ENCODE measurements at places on chromosomes 5 and 9.
A peak's percentile ranks its signal among the peaks of the same experiment; 100 is the strongest.

- DNase-seq = no peak
These were observed 103.1 kb downstream of the SERINC5 start for GRCh38 chr5:80152778-80153177.

DNA sequence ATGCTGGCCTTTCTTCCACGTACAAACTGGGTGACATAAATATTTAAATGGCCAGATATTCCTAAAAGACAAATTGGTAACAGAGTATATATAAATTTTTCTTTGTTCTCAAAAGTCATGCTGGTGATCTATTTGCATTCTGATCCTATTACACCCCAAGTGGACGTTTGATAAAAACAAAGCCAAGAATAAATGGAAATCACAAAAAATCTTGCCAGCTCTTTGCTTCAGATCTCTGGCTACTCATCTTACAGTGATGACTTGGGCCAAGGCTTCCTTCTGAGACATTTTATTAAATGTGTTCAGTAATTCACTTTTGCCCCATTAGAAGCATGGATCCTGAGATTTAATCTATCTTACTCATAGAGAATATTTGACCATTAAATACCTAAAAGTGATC lies 444.3 kb upstream of the PIK3R1 start:
- no peak for DNase-seq

GRCh38 chr5:19880458-19880857 lies 107.5 kb downstream of the CDH18 start:
- DNase-seq = no peak

DNA sequence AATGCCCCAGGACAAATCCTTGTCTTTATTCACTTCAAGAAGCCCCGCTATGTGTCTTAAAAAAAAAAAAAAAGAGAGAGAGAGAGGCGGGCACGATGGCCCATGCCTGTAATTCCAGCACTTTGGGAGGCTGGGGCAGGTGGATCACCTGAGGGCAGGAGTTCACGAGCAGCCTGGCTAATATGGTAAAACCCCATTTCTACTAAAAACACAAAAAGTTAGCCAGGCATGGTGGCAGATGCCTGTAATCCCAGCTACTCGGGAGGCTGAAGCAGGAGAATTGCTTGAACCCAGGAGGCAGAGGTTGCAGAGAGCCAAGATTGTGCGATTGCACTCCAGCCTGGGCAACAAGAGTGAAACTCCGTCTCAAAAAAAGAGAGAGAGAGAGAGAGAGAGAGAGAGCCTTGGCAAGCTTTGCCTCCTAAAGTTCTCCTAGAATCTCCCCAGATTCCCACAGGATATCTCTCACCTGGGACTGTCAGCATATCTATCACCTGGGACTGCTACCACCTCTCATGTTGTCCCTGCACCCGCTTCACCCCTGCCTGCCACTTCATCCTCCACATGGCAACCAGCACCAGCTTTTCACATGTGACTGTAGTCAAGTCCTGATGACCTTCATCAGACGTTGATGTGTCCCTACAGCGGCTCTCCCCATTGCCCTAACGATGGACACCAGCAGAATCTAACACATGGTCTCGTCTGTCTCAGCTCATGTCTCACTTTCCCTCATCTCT lies 5.8 kb downstream of the ITK start:
- DNase-seq = no peak

- no peak for DNase-seq
These were observed 1568.5 kb upstream of the NUDT12 start for GRCh38 chr5:105131045-105131444.

GRCh38 chr5:53128481-53128880 lies 18.9 kb upstream of the MOCS2 start:
- no peak for DNase-seq

- DNase-seq = no peak
These were observed 10.1 kb downstream of the BRD9 start for GRCh38 chr5:882253-883183.

DNA sequence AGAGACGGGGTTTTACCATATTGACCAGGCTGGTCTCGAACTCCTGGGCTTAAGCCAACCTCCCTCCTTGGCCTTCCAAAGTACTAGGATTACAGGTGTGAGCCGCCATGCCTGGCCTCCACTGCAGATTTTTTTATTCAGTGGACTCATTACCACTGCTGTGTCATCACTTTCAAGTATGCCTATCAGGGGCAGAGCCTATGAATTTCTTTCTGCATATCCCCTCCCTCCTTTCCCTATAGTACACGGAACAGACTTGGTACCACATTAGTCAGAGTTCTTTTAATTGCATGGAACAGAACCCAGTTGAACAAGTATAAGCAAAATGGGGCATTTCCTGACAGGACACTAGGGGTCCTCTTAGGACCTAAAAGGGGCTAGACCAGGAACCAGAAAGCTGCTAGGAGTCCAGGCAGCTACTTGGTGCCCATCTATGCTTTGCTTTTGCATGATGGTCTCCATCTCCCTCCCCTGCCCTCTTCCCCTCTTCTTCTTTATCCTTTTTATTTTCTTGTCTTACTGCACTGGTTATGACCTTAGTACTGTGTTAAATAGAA lies 5.8 kb downstream of the BSPRY start:
- no peak for DNase-seq

- DNase-seq = peak; percentile 94
These were observed at the start of gene NPDC1 for GRCh38 chr9:137046088-137046787. NPDC1 (minus strand) TSS chr9:137046177; CDS start chr9:137045989, 188 bp downstream.

DNA sequence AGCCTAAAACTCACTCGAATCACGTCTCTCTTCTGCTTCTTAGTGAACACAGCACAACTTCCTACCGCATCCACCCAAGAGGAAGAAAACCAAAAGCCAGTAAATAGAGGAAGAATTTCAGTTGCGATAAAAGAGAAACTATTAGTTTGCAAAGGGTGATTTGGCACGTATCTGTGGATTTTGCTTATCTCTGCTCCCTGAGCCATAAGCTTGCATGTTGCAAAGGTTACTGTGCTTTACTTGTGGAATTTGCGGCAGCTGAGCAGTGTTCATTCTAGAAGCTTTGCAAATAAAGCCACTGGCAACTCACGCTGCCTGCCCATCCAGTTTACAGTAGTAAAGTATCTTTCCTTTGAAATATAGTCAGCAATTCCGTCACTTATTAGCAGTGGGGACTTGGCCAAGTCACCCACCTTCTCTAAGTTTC lies 149.0 kb upstream of the PCA3 start:
- DNase-seq = no peak

- DNase-seq = no peak
These were observed 315.2 kb upstream of the ATP10B start for GRCh38 chr5:161167016-161167767.

DNA sequence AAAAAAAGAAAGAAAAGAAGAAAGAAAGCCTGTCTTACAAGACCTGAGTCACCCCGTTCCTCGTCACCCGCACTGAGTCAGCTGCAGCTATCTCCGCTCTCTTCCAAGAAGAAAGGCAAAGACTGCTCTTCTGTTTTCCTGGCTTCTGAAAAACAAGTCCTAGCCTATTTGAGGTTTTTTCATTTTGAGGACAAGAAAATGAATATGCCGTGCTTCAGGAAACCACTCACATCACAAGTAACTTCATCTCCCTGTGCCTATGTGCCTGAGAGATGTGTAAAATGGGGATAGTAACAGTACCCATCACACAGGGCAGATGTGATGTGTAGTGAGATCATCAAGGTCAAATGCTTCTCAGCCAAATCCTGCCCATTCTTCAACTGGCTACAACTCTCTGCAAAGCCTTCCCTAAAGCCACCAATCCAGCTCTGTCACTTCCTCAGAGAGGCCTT lies 78.4 kb downstream of the GLDC start:
- no peak for DNase-seq

DNA sequence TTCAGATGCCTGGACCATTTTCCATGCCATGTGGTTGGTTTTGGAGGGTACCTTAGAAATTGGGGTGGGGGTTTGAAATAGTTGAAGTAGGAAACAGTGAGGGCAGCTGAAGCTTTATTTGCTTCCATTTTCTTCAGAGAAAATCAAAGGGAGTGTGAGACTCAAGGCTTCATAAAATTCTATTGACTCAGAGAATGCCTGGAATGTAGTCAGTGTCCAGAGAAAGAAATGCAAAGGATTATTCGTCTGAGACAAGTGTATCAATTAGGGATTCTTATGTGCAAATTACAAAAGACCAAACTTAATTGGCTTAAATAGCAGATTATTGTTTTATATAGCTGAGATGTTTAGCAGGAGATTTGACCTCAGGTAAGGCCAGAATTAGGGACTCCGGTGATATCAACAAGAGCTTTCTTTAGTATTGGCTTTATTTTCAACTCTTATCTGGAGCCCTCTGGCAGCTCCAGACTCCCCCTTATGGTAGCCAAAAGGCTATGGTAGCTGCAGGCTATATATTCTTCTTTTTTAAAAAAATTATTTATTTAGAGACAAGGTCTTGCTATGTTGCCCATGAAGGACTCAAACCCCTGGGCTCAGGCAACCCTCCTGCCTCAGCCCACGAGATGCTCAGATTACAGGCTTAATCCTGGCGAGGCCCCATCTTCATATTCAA lies 38.9 kb downstream of the PTTG1 start:
- no peak for DNase-seq

- no peak for DNase-seq
These were observed 174.3 kb upstream of the RORB start for GRCh38 chr9:74322661-74323314.
